HuH-7.5 (cell line): ENCODE measurements at places on chromosomes 4 and X.

DNA sequence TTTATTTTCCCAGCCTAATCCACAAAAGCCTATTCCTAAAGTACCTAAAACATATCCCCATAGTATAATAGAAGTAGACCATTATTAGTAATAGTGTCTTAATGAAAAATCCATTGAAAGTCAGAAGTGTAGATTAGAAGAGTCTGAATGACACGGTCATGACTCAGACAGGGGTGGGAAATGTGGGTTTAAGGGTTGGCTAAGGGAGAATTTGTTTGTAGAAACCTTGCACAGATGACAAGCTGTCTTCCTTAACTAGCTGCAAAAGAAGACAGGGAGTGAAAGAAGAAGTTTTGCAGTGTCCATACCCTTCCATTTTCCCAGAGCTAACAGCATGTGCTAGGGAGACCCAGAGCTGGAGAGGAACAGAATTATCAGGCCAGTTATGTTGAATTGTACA lies 242.7 kb upstream of the ETNPPL start:
- DNase-seq = no peak

GRCh38 chrX:40213092-40213491 lies 115.3 kb upstream of the BCOR start:
- DNase-seq = no peak

- no peak for DNase-seq
Observed at GRCh38 chr4:7485096-7485495, 50.4 kb upstream of the PSAPL1 start.

GRCh38 chrX:129736491-129736890 lies 2.3 kb upstream of the XPNPEP2 start:
- DNase-seq = no peak

- DNase-seq = no peak
Observed at GRCh38 chrX:138856881-138857604, 145.5 kb upstream of the FGF13 start.
